ENCODE measurements at places on chromosomes 2 and 18. TPM values are rescaled to one million over a fixed set of nuclear protein-coding genes. Genes with fewer than 3 reads are reported as not detected.

Gene CTLA4
- 0.98 TPM for total RNA-seq

Gene THSD7B
- total RNA-seq: 2.1 TPM

- H3K36me3 ChIP-seq: no peaks in the 10 kb centered on the region
- no peak for DNase-seq
- H3K4me1 ChIP-seq: no peaks in the 10 kb centered on the region
Measured at GRCh38 chr2:181124497-181124896, 144.1 kb downstream of the UBE2E3 start.

Gene SLC11A1
- total RNA-seq: 53.4 TPM

- no peak overlapping the region for H3K27ac ChIP-seq
- DNase-seq: no peak
- H3K4me1 ChIP-seq: no peaks in the 10 kb centered on the region
- no peaks in the 10 kb centered on the region for H3K27me3 ChIP-seq
Measured at GRCh38 chr2:23335550-23335949, 49.4 kb upstream of the KLHL29 start.

Gene KRTCAP3
- total RNA-seq: 31.2 TPM

Gene ACTG2
- total RNA-seq: 54.6 TPM

GRCh38 chr2:108919571-108920373 lies 69.2 kb downstream of the EDAR start:
- no peak overlapping the region for H3K27ac ChIP-seq
- H3K36me3 ChIP-seq: no peaks in the 10 kb centered on the region
- H3K27me3 ChIP-seq: no peaks in the 10 kb centered on the region
- no peak overlapping the region for H3K4me3 ChIP-seq
- no peak for DNase-seq

GRCh38 chr2:238369591-238370040 lies 49.3 kb downstream of the TRAF3IP1 start:
- no peak for DNase-seq
- H3K4me1 ChIP-seq: no peaks in the 10 kb centered on the region

Gene PAX3
- 2.3 TPM for total RNA-seq

DNA sequence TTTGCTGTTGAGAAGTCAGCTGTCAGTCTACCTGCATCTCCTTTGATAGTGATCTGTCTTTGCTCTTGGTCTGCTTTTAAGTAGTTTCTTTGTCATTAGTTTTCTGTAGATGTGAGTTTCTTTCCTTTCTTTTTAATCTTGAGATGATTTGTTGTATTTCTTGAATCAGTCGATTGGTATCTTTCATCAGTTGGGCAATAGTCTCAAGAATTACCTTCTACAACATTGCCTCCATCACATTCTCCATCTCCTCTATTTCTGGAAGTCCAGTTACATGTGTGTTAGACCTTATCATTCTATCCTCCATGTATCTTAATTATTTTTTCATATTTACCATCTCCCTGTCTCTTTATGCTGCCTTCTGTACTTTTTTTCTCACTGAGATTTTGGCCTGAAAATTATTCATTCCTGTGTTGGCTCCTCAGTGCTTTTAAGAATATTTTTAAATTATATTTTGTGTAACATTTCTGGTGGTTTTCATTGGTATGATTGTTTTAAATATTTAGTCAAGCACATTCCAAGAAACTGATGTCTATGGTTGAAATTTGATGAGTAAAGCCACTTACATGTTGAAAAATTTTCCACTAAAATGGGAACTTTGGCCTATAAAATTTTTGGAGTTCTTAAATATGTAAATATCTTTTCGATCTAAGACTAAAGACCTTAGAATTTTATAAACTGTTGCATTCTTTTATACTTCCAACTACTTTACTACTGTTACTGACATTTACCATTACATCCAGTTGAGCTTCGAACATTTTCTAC lies 239.5 kb upstream of the MGAT5 start:
- no peaks in the 10 kb centered on the region for H3K36me3 ChIP-seq
- DNase-seq: no peak
- H3K27ac ChIP-seq: no peak overlapping the region

DNA sequence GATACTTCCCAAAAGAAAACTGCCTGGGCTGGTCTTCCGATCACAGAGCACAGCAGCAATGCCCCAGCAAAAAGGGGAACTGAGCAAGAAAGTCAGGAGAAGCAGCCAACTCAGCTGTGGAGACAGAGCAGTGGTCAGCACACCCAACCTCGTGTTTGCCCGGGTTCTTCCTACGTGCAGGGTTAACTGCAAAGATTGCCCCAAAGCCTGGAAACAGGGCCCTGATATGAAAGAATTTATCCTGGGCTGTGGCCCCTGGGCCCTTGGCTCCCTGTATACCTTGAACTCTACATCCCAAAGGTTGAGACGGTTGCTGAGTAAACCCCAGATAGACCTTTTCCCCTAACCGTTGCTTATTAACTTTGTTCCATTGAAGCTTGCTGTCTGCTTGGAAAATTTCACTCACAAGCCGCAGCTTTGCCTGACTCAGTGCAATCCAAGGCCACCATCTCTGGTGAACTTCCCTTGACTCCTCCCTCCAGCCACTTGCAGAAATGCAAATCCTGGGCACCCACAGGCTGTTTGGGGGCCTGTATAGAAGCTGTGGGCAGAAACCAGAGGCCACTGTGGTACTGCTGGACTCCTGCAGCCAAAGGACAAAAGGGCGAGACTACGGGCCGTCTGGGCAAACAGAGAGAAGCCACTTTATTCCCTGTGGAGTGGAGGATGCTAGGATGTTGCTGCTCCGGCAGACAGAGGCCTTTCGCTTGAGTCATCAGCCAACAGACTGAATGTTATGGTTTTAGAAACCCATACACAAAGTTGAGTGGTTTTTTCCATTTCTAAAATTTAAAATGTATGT lies 18.2 kb downstream of the NRP2 start:
- no peaks in the 10 kb centered on the region for H3K27me3 ChIP-seq
- H3K4me1 ChIP-seq: no peaks in the 10 kb centered on the region
- DNase-seq: no peak
- H3K4me3 ChIP-seq: no peak overlapping the region
- no peaks in the 10 kb centered on the region for H3K36me3 ChIP-seq

DNA sequence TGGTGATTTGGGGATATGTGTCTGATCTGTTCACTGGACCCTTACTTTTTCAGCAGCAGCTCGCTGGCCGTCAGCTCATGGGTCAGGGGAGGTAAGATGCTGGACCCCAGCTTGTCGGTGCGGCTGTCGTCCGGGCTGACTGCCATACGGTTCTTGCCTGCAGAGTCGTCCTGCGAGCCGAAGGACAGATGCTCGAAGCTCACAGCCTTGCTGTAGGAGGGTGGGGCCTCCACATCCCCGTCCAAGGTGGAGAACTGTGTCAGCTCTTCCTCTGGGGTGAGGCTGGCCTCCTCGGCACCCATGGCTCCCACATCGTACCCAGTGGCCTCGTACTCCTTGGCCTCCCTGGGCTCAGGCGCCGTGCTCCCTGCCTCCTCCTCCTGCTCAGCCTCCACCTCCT lies 179.5 kb downstream of the NAPG start:
- H3K4me1 ChIP-seq: no peaks in the 10 kb centered on the region
- no peaks in the 10 kb centered on the region for H3K27me3 ChIP-seq
- H3K27ac ChIP-seq: no peak overlapping the region

Gene EML6
- total RNA-seq: 5.9 TPM

Gene PRSS56
- not detected for total RNA-seq

DNA sequence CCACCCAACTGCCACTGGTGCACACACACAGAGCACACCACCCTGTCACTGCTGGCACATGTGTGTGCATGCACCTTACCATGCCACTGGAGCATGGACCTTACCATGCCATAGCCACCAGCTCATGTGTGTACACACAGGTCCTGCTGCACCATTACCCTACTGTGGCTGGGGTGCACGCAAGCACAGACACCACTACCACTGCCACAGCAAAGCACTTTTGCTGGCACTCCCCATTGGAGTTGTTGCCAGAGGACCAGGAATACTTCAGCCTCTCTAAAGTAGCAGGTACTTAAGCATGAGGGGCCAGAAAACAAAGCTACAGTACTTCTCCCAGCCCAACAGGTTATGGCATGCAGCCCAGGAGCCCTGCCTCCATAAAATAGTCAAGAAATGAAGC lies 404.8 kb downstream of the MBD2 start:
- no peak overlapping the region for H3K4me3 ChIP-seq
- no peaks in the 10 kb centered on the region for H3K4me1 ChIP-seq
- H3K27me3 ChIP-seq: no peaks in the 10 kb centered on the region

Gene PTPRN
- 0.33 TPM for total RNA-seq

Gene NTSR2
- total RNA-seq: 0.32 TPM

DNA sequence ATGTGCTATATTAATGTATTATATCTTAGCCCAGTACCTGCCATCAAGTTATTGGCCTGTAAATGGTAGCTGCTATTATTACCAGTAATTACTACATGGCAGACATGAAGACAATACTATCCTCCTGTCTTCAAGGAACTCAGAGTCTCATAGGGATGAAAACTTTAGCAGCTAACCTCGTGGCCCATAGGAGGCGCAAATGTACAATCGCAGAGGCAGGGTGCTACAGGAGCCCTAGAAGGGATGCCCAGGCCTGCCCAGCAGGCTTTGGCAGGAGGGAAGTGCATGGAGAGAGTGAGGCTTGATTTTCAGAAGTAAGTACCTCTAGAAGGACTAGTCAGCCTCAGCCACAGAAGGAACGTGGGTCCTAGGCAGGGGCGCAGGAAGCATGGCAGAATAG lies 44.7 kb upstream of the KIDINS220 start:
- H3K27me3 ChIP-seq: no peaks in the 10 kb centered on the region
- no peaks in the 10 kb centered on the region for H3K36me3 ChIP-seq
- H3K4me1 ChIP-seq: no peaks in the 10 kb centered on the region
- H3K4me3 ChIP-seq: no peak overlapping the region
- H3K27ac ChIP-seq: no peak overlapping the region

Gene TGOLN2
- total RNA-seq: 117 TPM

Gene C1QL2
- 0.15 TPM for total RNA-seq

DNA sequence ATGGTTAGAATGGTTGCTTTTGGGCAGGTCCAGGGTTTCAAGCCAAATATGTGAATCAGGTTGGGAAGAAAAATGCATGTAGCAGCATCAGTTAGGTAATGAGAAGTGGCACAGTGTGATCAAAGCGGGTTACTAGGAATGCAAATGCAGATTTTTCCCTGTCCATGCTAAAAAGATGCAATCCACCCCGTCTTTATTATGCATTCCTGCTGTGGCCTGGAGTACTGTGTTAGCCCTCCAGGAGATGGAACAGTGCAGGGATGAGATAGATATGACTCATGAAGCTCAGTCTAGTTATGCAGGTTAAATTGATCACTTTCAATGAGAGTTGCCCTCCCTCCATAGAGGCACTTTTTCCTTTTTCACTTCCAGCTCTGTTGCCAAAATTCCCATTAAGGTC lies 283.8 kb downstream of the CTNNA2 start:
- H3K27me3 ChIP-seq: no peaks in the 10 kb centered on the region
- H3K36me3 ChIP-seq: no peaks in the 10 kb centered on the region
- H3K4me1 ChIP-seq: no peaks in the 10 kb centered on the region
- H3K27ac ChIP-seq: no peak overlapping the region

Gene SH3BP4
- total RNA-seq: 44.2 TPM

- H3K27me3 ChIP-seq: no peaks in the 10 kb centered on the region
- peaks cover 5% of the 10 kb centered on the region for H3K36me3 ChIP-seq
- H3K27ac ChIP-seq: no peak overlapping the region
- no peak overlapping the region for H3K4me3 ChIP-seq
Measured at GRCh38 chr2:190256087-190256486, 63.5 kb downstream of the HIBCH start.

- H3K27me3 ChIP-seq: no peaks in the 10 kb centered on the region
- no peak overlapping the region for H3K4me3 ChIP-seq
- no peaks in the 10 kb centered on the region for H3K4me1 ChIP-seq
- DNase-seq: no peak
Measured at GRCh38 chr2:150127995-150128394, 359.5 kb downstream of the RND3 start.

GRCh38 chr2:30511122-30512083 lies 64.4 kb downstream of the LCLAT1 start:
- H3K4me1 ChIP-seq: no peaks in the 10 kb centered on the region
- no peaks in the 10 kb centered on the region for H3K36me3 ChIP-seq
- DNase-seq: no peak

DNA sequence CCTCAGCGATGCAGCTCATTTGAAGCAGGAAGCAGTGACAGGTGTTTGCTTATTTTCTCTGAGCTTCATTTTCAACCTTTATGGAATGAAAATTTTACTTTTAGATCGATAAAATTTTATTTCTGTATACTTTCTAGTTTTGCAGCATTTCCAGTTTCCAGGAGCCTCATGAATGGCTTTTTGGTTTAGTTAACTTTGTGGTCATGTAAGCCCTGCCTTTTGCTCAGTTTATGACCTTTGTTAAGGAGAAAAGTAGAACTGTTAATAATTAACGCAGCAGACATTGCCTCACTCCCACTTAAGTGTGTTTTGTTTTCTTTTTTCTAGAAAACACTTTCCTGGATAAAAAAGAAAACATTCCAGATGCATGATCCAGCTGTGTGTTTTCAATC lies 4.4 kb upstream of the FARP2 start:
- no peaks in the 10 kb centered on the region for H3K27me3 ChIP-seq
- no peak overlapping the region for H3K4me3 ChIP-seq
- DNase-seq: no peak
- H3K36me3 ChIP-seq: no peaks in the 10 kb centered on the region

GRCh38 chr2:110977403-110977802 lies 143.3 kb upstream of the BCL2L11 start:
- H3K4me1 ChIP-seq: no peaks in the 10 kb centered on the region
- no peak overlapping the region for H3K27ac ChIP-seq
- no peak overlapping the region for H3K4me3 ChIP-seq
- no peak for DNase-seq

- no peak for DNase-seq
- peaks cover 9% of the 10 kb centered on the region for H3K27me3 ChIP-seq
- H3K27ac ChIP-seq: no peak overlapping the region
- H3K4me1 ChIP-seq: no peaks in the 10 kb centered on the region
- H3K36me3 ChIP-seq: no peaks in the 10 kb centered on the region
- H3K4me3 ChIP-seq: no peak overlapping the region
Measured at GRCh38 chr2:238712011-238712410, 135.9 kb upstream of the TWIST2 start.

GRCh38 chr2:149160701-149161217 lies 122.3 kb downstream of the LYPD6B start:
- H3K27me3 ChIP-seq: no peaks in the 10 kb centered on the region
- no peak for DNase-seq
- no peak overlapping the region for H3K4me3 ChIP-seq
- H3K4me1 ChIP-seq: no peaks in the 10 kb centered on the region
- H3K36me3 ChIP-seq: no peaks in the 10 kb centered on the region
- H3K27ac ChIP-seq: no peak overlapping the region

DNA sequence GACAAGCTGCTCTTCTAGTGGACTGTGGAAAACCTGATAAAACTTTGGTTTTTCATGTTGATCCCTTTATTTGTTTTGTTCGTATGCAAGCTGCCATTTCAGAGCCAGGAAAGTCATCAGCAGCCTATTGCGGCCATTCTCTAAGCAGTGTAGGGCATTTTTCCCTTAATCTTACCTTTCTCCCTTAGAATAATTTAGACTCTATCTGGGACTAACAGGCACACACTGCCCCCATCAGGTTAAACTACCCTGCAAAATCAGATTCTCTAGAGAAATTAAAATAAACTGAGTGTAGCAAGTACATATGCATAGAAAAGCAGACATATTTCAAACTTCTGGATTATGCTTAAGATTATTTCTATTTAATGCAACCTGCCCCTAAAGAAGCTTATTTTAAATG lies 347.5 kb downstream of the METTL4 start:
- H3K36me3 ChIP-seq: no peaks in the 10 kb centered on the region
- no peaks in the 10 kb centered on the region for H3K27me3 ChIP-seq
- H3K4me3 ChIP-seq: peak overlapping the region; percentile 28
- H3K27ac ChIP-seq: no peak overlapping the region
- no peak for DNase-seq
- H3K4me1 ChIP-seq: no peaks in the 10 kb centered on the region

- no peak for DNase-seq
- H3K36me3 ChIP-seq: no peaks in the 10 kb centered on the region
- H3K4me3 ChIP-seq: no peak overlapping the region
Measured at GRCh38 chr2:181944164-181944913, 41.3 kb upstream of the PPP1R1C start.

All from breast epithelium (tissue), 4 donors.